RPMI8226 (cell line): ENCODE measurements at places on chromosomes 5 and 9.

DNA sequence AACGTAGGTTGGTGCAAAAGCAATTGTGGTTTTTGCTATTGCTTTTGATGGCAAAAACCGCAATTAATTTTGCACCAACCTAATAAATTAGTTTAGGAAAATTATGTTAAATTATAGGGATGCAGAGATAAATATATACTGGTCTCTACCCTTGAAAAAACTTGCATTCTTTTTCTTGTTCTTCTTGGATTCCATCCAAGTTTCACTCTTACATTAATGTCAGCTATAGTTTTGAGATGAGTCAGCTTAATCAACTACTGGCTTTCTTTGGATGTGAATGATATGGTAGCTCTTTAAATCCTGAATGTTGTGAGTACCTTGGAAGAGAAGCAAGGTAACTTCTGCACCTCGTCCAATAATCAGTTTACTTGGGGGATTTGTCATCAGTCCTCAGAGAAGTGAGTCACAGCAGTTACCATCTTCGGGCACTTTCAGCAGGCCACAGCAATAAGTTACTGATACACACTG lies 549.0 kb upstream of the ZNF608 start:
- no peak for DNase-seq

- DNase-seq: no peak
Observed at GRCh38 chr5:109156885-109157284, 252.9 kb downstream of the PJA2 start.

- DNase-seq: no peak
Observed at GRCh38 chr5:135108569-135108968, 74.5 kb upstream of the PITX1 start.

GRCh38 chr9:118281772-118282171 lies 577.6 kb downstream of the TLR4 start:
- no peak for DNase-seq

DNA sequence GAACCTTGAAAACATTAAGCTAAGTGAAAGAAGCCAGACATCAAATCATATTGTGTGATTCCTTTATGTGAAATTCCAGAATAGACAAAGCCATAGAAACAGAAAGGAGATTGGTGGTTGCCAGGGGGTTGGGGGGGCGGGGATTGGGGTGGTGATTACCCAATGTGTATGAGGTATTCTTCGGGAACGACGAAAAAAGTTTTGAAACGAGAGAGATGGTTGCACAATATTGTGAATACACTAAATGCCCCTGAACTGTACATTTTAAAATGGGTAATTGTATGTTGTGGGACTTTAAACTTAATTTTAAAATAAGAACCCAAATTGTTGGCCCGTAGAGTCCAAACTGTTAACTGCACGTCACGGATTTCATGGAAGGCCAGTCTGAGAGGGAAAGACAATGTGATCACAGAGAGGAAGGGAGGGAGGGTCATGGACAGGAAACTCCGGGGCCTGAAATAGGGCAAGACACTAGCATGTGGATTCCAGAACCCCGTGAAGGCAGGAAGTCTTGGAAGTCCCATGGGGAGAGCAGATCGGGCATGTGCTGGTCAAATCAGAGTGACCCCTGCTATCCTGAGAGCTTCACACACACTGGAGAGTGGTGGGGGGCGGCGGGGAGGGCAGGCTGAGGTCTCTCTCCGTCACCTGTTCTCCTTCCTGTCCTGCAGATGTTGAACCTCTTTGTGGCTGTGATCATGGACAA lies 218.4 kb downstream of the CACNA1B start:
- DNase-seq: no peak

DNA sequence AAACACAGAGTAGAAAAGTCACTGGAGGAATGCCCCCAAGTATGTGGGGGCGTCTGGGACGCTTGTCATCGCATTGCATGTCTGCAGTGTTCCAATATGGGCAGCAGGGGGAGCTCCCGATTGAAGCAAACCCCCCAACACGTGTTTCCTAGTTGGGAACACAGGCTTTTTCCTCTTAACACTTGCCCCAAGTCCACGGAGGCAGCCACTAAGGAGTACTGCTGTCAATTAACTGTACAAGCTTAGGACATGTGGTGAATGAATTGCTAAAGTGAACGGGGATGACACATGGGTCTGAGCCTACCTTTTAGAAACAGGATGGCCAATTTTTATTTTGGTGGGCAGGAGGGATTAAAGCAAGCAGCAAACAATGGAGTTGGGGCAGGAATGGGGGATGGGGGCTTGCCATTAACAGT lies 2.2 kb downstream of the GABRB2 start:
- DNase-seq: peak; percentile 29

DNA sequence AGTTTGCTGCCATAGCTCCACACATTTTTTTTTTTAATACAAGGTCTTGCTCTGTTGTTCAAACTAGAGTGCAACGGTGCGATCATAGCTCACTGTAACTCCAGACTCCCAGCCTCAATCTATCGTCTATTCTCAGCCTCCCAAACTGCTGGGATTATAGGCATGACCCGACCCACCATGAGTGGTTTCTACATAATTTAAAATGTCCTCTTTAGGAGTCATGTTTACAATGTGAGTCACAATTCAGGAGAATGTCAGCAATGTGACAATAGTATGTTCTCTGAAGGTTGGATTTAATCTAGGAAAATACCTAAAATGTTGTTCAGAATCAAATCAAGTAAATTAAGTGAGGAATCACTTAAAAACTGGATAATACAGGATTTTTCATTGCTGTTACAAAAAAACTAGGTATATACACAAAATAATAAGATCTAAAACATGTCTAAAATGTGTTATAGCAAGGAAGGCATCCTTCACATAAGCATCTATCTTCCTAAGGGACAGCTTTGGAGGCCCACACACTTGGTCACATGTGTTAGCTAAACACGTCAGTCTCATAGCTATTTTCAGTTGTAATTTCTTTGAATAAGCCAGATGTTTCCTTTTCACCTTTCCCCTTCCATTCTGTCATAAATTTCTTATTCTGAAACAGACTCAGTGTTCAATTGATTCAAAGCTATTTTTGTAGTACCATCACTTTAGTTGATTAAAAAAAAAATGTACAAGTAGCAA lies 30.0 kb upstream of the ELAVL2 start:
- DNase-seq: no peak

GRCh38 chr5:132471944-132472343 lies 18.6 kb downstream of the IRF1 start:
- no peak for DNase-seq

- peak; percentile 82 for DNase-seq
Observed at GRCh38 chr9:91001146-91001611, 199.6 kb downstream of the SYK start.

- DNase-seq: no peak
Observed at GRCh38 chr5:161600156-161600555, 53.6 kb upstream of the GABRB2 start.

DNA sequence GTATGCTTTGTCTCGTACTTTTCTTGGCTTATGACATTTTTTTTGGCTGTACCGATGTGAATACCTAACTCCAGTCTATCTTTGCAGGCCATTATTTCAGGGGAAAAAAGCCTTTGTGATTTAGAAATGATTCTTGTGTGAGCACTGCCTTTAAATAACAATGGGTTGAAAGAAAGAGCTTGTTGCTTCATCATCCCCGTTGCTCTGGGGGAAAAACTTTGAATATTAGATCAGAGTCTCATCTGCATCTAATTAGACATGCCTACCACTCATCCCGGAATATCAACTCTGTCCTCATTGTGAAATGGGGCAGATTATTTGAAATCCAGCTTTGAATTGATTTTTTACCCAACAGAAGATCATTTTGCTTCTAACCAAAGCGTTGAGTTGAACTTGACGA lies 13.5 kb downstream of the CXCL14 start:
- no peak for DNase-seq

- DNase-seq: no peak
Observed at GRCh38 chr5:107951309-107951708, 280.6 kb upstream of the EFNA5 start.

GRCh38 chr5:154295551-154295950 lies 105.0 kb downstream of the GALNT10 start:
- DNase-seq: no peak

- no peak for DNase-seq
Observed at GRCh38 chr5:171462136-171462927, 42.9 kb downstream of the FGF18 start.

DNA sequence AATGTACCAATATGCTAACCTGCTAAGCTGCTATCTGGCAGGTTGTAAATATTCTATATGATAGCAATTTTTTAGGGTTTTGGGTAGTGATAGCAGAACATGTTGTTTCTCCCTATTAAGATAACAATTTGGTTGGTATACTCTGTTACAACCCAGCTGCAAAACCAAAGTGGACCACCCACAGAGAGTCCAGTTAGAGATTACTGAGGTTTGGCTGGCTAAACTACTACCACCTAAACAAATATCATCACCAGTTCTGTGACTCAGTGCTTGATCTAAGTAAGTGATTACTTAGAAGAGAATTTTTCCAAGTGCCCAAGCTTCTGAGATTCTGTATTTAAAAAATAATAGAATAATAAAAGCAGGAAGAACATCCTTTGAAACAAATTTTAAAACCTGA lies 72.3 kb downstream of the XRCC4 start:
- no peak for DNase-seq

DNA sequence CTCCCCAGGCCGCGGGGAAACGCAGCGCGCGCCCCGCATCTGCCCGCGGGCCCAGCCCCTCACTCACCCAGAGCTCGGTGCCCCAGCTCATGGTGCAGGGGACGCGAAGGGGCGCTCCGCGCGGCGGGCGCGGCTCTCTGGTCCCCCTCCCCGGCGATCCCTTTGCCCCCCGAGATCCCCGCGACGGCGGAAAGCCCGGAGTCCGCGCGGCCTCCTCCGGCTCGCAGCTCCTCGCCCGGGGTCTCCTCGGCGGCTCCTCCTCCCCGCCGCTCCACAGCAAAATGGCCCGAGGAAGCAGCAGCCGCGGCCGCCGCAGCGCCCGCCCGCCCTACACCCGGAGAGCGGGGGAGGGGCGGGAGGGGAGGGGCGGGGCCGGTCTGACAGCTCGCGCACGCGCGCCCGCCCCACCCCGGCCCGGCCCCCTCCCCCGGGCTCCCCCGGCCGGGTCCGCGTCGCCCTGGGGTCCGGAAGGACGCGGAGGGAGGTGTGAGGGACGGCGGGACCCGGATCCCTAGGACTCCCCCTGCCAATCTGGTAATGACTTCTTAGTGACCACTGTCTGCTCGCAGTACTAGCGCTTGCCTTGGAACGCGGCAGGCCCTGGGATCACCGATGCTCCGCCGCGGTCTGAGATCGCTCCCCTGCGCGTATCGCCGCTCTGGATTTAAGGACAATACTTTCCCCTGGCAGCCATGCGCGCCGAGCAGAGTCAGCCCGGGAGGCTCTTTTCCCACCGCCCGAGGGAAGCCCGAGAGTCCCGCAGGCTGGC lies at the start of gene FNBP1:
Gene FNBP1, minus strand, starts transcription at position 305 of the 769 bp plus-strand sequence. Its CDS starts 214 bp downstream, at position 91.
- DNase-seq: peak; percentile 87

- DNase-seq: peak; percentile 19
Observed at GRCh38 chr5:14226992-14227391, 83.8 kb downstream of the TRIO start.

- DNase-seq: no peak
Observed at GRCh38 chr5:123035918-123036390, 571 bp downstream of the PPIC start.

- no peak for DNase-seq
Observed at GRCh38 chr5:103804711-103805110, 242.1 kb upstream of the NUDT12 start.

DNA sequence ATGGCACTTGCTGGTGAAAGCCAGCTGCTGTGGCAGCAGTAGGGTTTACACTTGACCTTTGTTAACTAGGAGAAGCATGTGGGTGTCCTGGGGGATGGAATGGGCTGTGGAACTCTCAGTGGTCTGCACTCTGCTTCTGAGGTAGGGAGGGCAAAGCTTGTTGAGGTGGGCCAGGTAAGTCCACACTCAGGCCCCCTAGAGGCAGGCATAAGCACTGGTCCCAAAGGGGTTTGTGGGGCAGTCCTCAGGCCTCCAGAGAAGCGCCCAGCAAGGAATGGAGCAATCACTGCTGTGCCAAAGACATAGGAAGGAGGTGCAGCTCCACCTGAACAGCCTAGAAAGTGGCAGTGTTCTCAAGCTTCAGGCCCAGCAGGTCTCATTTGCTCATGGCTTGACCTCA lies 34.7 kb downstream of the INSL4 start:
- no peak for DNase-seq

DNA sequence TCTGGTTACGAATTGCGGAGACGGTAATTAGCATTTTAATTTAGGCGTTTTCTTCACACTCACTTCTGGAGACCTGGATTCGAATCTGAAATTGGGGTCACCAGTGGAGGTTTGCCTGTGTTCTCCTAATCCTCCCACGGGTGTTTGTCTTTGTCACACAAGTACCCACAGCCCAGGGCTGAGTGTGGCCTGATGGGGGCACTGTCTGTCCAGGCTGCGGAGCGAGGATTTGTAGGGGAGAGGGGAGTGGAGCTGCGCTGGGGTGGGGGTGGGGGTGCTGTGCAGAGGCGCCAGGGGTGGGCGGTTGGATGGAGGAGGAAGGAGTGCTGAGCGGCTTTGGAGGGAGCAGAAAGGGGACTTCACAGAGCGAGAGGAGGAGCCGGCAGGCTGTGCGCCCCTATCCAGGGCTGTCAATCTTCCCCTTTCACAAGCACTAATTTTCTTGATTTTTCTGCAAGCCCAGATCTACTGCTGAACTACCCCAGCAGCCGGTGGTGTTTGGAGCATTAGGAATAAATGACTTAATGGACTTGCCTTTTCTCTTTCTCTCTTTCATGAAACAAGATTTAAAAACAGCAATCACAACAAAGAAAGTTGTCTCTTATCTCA lies 53.1 kb downstream of the TSPAN17 start:
- no peak for DNase-seq

- DNase-seq: no peak
Observed at GRCh38 chr9:13070612-13071595, 208.6 kb downstream of the MPDZ start.

DNA sequence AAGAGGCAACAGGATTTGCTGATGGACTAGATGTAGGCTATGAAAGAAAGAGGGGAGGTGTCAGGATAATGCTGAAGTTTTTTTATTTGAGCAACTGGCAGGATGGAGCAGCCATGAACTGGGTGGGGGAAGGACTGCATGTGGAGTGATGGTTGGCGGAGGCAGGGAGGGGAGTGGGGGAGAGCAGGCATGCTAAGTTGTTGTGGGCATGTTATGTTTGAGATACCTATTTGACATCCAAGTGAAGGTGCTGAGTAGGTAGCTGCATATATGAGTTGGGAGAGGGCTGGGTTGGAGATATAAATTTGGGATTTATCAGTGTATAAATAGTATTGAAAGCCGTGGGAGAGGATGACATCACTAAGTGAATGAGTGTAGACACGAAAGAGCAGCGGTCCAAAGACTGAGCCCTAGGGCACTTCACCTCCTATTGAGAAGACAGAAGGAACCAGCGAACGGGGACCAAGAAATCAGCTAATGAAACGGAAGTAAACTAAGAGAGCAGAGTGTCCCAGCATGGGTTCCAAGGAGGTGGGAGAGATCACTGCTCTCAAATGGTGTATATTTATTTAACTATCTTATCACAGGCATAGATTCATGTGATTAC lies 7.4 kb downstream of the BSPRY start:
- DNase-seq: no peak
